ENCODE measurements at places on chromosomes 6 and 20.

- no peak for DNase-seq
These were observed 1242.1 kb downstream of the HACE1 start for GRCh38 chr6:103617642-103618041.

GRCh38 chr6:104585646-104586045 lies 274.1 kb downstream of the HACE1 start:
- no peak for DNase-seq

DNA sequence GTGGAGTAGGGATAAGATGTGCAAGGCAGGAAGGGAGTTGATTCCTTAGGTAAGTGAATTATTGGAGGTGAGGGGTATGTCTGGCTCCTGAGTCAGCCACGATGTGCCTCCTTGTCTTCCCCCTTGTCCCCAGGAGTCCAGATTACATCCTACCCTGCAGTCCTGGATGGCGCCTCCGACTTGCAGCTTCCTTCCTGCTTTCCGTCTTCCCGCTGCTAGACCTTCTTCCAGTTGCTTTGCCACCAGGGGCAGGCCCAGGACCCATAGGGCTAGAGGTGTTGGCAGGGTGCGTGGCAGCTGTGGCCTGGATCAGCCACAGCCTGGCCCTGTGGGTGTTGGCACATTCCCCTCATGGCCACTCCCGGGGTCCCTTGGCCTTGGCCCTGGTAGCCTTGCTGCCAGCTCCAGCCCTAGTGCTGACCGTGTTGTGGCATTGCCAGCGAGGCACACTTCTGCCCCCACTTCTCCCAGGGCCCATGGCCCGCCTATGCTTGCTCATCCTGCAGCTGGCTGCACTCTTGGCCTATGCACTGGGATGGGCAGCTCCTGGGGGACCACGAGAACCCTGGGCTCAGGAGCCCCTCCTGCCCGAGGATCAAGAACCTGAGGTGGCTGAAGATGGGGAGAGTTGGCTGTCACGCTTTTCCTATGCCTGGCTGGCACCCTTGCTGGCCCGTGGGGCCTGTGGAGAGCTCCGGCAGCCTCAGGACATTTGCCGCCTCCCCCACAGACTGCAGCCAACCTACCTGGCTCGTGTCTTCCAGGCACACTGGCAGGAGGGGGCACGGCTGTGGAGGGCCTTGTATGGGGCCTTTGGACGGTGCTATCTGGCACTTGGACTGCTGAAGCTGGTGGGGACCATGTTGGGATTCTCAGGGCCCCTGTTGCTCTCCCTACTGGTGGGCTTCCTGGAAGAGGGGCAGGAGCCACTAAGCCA lies 4.9 kb downstream of the ABCC10 start:
- no peak for DNase-seq

DNA sequence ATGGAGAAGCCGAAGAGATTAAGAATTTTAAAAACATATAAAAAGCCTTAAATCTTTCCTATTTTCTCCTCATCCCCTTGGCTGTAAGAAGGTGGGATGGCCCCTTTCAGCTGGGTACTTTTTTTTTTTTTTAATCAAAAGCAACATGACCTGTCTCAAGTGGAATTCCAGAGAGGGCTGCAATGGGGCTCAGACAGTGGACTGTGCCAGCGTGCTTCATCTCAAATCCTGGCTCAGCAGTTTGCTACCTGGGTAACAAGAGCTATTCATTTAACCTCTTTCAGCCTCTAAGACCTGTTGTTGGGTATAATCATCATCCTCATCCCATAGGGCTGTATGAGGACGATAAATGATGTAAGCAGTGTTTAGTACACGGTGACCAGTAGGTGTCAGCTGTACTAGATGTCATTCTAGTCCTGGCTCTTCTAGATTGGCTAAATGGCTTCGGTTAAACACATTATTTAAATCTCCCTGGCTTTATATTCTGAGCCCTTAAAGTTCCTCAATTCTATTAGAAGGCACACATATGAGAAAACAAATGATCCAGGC lies 6.9 kb upstream of the PPP1R3G start:
- DNase-seq, result no peak

- DNase-seq, result no peak
These were observed 185.7 kb upstream of the FLRT3 start for GRCh38 chr20:14523090-14523489.

- DNase-seq, result no peak
These were observed 95.2 kb upstream of the BTBD3 start for GRCh38 chr20:11822540-11822794.

GRCh38 chr6:155011809-155012291 lies 16.7 kb downstream of the TIAM2 start:
- no peak for DNase-seq

DNA sequence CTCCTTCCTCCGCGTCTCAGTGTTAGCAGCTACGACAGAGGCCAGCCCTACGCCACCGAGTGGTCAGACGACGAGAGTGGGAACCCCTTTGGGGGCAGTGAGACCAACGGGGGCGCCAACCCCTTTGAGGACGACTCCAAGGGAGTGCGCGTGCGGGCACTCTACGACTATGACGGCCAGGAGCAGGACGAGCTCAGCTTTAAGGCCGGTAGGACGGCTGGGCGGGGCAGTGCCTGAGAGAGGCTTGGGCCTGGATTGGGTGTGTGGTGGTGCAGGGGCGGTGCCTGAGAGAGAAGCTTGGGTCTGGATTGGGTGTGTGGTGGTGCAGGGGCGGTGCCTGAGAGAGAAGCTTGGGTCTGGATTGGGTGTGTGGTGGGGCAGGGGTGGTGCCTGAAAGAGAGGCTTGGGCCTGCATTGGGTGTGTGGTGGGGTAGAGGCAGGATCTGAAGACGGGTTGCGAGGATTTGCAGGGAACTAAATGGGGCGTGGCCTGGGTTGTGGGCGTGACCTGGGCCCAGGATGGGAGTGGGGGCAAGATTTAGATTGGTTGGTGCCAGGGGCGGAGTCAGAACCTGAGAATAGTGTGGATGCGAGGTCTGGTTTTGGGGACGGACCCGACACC lies 24.4 kb downstream of the SPDEF start:
- no peak for DNase-seq

DNA sequence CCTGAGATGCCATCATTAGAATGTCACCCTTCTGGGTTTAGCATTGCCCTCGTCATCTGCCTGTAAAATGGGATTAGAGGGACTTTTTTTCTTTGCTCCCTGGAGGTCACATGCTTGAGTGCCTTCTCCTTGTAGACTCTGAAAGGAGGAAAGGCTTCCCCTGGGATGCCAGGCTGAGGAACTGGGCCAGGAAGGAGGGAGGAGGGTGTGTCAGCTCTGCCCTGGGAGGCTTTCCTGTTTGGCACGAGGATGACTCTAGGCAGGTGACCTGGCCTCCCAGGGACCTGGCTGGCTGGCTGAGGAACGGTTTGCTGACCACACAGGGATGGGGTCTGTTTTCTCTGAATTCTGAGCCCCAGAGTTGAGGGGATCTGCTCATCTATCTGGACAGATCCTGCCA lies 137.9 kb upstream of the RNF24 start:
- no peak for DNase-seq

Measured in GM19239 (cell line).